Thymus (tissue), 14 donors: ENCODE measurements at places on chromosomes 4 and X. TPM values are rescaled to one million over a fixed set of nuclear protein-coding genes. Genes with fewer than 3 reads are reported as not detected.

DNA sequence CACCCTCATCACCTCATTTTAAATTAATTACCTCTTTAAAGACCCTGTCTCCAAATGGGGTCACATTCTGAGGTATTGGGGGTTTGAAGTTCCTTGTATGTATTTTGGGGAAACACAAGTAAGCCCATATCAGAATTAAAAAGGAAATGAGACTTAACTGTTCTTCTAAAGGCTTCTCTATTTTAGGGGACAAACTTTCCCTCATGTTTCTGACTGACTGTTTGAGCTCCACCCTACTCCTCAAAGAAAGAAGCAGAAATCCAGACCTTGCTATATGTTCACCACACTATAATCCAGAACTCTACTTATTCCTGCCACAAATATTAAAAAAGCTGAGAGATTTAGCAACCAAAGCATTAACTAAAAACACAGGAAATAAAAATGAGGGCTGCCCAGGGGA lies 258.8 kb downstream of the ARHGAP24 start:
- no peaks in the 10 kb centered on the region for H3K36me3 ChIP-seq
- no peak for DNase-seq
- no peak overlapping the region for H3K4me3 ChIP-seq
- H3K27ac ChIP-seq = no peak overlapping the region
- no peaks in the 10 kb centered on the region for H3K4me1 ChIP-seq
- no peaks in the 10 kb centered on the region for H3K27me3 ChIP-seq

DNA sequence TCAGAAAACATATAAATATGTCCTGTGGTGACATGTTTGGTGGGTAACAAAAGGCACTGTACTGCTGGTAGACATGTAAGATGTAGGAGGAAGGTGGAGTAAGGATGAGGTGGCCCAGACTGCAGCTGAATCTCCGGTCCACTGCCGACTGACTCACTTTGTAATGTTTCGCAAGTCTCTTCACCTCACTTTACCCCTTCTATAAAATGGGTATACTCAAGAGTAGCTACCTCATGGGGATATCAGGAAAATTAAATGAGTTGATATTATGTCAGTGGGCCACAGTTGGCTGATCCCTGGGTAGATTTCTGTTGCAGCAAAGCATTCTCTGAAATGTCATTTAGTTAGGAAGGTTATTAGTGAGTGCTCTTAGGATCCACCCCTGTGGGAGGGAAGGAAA lies 22.1 kb downstream of the MRFAP1 start:
- peaks cover 86% of the 10 kb centered on the region for H3K27me3 ChIP-seq
- no peaks in the 10 kb centered on the region for H3K36me3 ChIP-seq
- H3K4me1 ChIP-seq = no peaks in the 10 kb centered on the region
- DNase-seq = no peak
- no peak overlapping the region for H3K4me3 ChIP-seq
- H3K27ac ChIP-seq = no peak overlapping the region

DNA sequence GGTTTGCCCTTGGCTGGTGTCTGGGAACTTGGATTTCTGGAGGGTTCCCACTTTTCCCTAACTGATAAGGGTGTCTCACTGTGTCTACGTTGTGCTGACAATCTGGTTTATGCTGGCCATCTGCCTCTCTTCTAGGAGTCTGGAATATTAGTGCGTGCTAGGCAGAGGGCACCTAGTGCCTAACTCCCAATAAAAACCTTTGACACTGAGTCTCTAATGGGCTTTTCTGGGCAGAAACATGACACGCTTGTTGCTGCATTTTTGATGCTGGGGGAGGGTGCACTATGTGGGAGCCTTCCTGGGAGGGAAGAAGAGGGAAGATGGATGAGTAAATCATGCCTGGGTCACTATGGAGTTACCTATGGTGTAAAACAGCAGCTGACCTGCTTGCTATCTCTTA lies 16.3 kb upstream of the ZNF41 start:
- no peak for DNase-seq
- no peak overlapping the region for H3K27ac ChIP-seq
- no peak overlapping the region for H3K4me3 ChIP-seq
- H3K27me3 ChIP-seq = no peaks in the 10 kb centered on the region
- H3K4me1 ChIP-seq = peaks cover 2% of the 10 kb centered on the region

Gene MYL5
- total RNA-seq = 34.1 TPM

Gene IL21
- total RNA-seq = 0.19 TPM

Gene PITX2
- 0.33 TPM for total RNA-seq

Gene NOA1
- 15.3 TPM for total RNA-seq
